Endothelial cell (in vitro differentiated cells): ENCODE measurements at places on chromosomes 16 and 17. TPM values are rescaled to one million over a fixed set of nuclear protein-coding genes. Genes with fewer than 3 reads are reported as not detected.

Gene CBX4
- total RNA-seq = 6.8 TPM

DNA sequence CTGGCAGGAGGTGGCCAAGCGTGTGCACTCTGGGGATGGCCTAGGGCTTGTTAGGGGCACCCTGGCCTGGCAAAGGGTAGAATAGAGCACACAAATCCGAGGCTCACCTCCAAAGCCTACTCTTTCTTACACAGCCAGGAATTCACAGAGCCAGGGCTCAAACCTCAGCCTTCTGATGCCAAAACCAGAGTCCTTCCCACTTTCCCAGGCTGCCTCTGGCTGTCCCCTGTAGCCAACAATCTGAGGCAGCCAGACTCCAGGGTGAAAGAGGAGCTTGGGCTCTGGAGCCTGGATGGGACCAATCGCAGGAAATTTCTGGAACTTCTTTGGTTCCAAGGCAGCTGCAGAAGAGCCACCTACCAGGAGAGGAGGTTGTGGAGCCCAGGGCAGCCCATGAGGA, 127.9 kb downstream of the COPRS start:
- no peaks in the 10 kb centered on the region for H3K36me3 ChIP-seq
- no peak overlapping the region for H3K27ac ChIP-seq
- H3K4me3 ChIP-seq = no peak overlapping the region
- DNase-seq = no peak
- peaks cover 1% of the 10 kb centered on the region for H3K27me3 ChIP-seq

- peaks cover 17% of the 10 kb centered on the region for H3K27me3 ChIP-seq
- no peaks in the 10 kb centered on the region for H3K4me1 ChIP-seq
- DNase-seq = no peak
- no peak overlapping the region for H3K4me3 ChIP-seq
- H3K36me3 ChIP-seq = no peaks in the 10 kb centered on the region
Observed at GRCh38 chr17:41578538-41578937, 6.7 kb upstream of the KRT9 start.

DNA sequence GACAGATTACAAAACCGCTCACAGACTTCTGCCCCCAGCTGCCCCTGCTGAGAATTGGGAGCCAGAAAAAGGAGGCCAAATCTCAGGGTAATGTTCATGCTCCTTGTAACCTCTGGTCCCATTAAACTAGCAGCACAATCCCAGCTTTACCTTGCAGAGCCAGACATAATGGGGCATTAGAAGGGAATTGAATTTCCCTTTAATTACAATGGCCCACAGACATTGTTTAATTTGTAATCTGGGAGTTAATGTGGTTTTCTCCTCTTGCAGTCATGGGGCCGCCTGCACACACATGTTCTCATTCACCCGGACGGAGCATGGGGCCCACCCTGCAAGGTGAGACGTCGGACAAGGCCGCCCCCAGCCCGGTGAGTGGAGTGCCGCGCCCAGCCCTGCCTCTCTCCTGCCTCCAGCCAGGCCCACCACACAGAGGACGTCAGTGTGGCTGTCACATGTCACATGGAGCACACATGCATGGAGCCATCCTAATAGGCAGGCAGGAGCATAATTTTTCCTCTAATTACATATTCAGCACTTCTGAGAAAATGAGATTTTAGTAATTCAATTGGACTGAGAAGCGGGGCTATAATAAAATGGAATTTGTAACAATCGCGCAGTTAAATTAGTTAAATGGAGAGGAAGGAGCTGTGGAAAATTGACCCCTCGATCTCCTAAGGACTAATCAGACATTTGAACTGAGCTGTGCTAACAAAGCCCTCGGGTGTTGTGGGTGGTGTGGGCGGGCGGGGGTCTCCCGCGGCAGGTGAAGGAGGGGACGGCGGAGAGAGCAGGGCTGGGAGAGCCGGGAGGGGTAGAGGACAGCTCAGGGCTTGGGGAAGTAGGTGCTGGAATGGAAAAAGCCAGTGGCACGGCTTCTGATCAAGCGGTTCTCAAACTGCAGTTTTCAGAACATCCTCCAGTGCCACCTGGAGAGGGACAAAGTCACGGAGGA, 87.7 kb downstream of the ENGASE start:
- H3K27me3 ChIP-seq = peaks cover 20% of the 10 kb centered on the region
- H3K27ac ChIP-seq = peak overlapping the region; percentile 83
- peaks cover 10% of the 10 kb centered on the region for H3K4me1 ChIP-seq

- peaks cover 16% of the 10 kb centered on the region for H3K4me1 ChIP-seq
- H3K27ac ChIP-seq = peak overlapping the region; percentile 89
- DNase-seq = peak; percentile 31
- peaks cover 21% of the 10 kb centered on the region for H3K27me3 ChIP-seq
Observed at GRCh38 chr16:590188-590814, 435 bp downstream of the RAB40C start.

Gene FBXL19
- total RNA-seq = 117 TPM

Gene RAB37
- total RNA-seq = 2.5 TPM

DNA sequence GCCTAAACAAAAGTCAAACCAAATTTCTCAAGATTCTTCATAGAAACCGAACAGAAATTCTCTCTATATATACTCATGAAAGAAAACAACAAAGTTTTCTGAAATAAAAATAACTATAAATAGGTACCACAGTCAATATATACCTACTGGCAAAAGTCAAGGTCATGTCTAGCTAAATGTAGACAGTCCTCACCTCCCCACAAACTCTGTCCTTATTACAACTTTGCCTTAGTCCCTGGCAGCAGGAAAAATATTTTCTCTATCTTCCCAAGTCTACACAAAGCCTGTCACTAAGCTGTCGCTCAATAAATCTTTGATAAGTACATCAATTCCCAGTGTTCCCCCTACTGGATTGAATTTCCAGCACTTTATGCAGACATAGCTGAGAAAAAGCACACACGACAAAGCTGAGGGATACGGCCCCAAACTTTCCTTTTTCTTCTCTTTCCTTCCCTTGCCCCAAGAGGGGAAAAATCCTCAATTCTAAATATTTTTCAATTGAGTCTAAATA, 2.7 kb downstream of the CFAP20 start:
- H3K36me3 ChIP-seq = peaks cover 10% of the 10 kb centered on the region
- peaks cover 8% of the 10 kb centered on the region for H3K27me3 ChIP-seq

GRCh38 chr17:47213540-47213939, 4.4 kb downstream of the MYL4 start:
- H3K4me1 ChIP-seq = no peaks in the 10 kb centered on the region
- H3K27ac ChIP-seq = no peak overlapping the region
- no peak for DNase-seq
- peaks cover 5% of the 10 kb centered on the region for H3K27me3 ChIP-seq
